ENCODE measurements at places on chromosomes 11 and 22.

DNA sequence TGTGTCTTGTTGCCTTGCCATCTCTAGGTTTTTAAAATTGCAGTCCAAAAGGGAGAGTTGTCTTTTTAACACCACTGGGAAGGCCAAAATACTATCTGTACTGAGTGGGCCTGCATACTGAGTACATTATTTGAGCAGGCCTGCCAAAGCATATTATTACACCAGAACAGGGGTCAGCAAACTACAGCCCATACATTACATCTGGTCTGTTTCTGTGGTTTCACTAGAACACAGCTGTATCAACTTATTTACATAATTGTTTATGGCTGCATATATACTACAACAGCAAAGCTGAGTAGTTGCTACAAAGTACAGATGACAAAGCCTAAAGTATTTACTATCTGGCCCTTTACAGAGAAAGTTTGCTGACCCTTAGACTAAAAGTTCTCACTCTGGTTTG, 74.0 kb downstream of the USP35 start:
- DNase-seq, result no peak

- no peak for DNase-seq
Measured at GRCh38 chr11:109507331-109507730, 85.3 kb downstream of the C11orf87 start.

DNA sequence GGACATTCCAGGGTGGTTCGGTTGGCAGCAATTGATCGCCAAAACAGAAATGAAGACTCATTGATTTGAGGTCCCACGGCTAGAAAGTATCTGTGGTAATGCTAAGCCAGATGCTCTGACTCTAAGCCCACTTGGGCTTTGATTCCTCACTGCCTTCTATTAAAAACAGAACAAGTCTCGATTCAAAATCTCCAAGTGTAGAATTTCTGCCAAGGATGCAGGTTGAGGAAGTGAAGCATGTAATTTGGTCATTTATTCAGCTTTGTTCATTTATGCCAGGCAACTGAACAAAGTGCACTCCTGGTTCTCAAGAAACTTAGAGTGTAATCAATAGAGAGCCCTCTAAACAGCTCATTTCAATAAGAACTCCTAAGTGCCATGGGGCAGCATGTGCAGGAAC, 2.3 kb upstream of the CEP295 start:
- DNase-seq, result no peak

GRCh38 chr11:60316317-60316716, 10.7 kb upstream of the MS4A6E start:
- DNase-seq, result no peak

DNA sequence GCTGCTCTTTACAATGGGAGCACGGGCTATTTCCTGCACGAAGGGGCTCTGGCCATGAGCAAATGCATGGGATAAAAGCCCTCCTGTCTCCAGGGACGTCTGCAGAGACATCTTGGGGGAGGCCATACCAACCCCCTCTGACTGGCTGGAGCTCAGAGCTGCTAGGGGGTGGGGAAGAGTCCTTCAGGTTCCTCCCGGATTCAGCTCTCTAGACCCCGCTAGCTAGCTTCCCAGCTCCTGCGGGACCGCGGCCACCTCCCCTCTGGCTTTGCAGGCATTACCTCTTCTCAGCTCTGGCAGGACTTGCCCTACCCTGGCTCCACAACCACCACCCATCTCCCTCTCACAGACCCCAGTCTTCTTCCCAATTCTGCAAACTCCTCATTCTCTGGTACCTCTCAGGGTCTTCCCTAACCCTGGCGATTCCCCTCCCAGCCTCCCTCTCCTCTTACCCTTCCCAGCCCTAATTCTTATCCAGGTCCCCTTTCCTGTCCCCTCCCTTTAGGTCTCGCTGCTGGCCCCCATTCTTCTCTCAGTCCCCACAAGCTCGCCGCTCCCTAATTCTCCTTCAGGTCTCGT, 802 bp downstream of the SYT13 start:
- DNase-seq, result no peak

GRCh38 chr11:39190751-39191150, 2268.7 kb downstream of the LRRC4C start:
- no peak for DNase-seq

- no peak for DNase-seq
Measured at GRCh38 chr11:110870816-110871522, 158.7 kb upstream of the ARHGAP20 start.

DNA sequence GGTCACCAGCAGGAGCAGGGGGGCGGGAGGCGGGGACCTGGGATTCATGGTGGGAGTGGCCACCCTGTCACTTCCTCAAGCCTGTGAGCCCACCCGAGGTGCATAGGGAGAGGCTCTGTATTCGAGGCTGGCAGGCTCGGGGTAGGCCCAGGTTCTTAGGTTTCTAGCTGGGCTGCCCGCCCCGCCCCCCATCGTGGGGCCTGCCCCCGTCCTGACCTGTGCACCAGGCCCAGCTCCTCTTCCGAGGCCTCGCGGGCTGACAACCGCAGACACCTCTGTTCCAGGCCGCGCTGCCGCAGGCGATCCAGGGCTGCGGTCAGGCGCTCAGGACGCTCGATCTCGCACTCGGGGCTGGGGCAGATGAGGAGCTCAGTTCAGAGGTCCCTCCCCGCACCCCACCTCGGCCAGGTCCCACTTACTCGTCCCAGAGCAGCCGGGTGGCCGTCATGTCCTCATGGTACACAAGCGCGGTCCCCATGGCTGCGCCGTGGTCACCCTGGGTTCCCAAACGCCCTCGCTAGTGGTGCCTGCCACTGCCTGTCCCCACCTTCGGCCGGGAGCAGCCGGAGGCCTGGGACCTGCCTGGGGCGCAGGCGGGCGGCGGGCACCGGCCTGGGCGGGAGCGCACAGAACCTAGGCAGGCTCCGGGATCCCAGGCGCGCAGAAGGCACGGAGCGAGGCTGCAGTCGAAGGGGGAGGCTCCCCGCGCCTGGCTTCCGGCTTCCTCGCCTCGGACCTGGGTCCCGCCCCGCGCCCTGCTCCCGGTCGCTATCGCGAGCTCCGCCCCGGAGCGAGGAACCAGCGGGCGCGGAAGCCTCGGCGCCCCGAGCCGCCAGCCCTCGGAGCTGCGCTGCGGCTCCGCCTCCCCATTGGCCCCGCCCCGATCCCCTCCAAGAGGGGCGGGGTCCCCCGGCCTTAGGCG, at the start of gene HDAC10:
Gene HDAC10, minus strand, starts transcription at position 711 of the 922 bp plus-strand sequence. Its CDS starts 233 bp downstream, at position 478.
- peak; percentile 92 for DNase-seq

- no peak for DNase-seq
Measured at GRCh38 chr22:40594346-40594745, 42.2 kb downstream of the MRTFA start.
